ENCODE measurements at places on chromosomes 3 and 15. TPM values are rescaled to one million over a fixed set of nuclear protein-coding genes. Genes with fewer than 3 reads are reported as not detected.
A peak's percentile ranks its signal among the peaks of the same experiment; 100 is the strongest.

ACAD9 gene
- 25.6 TPM for total RNA-seq

SLC7A14 gene
- total RNA-seq, result under 0.01 TPM

HIGD2B gene
- not detected for total RNA-seq

GRCh38 chr3:58111513-58112184, 99.1 kb downstream of the DNASE1L3 start:
- no peak overlapping the region for H3K4me3 ChIP-seq
- DNase-seq, result no peak
- peaks cover 5% of the 10 kb centered on the region for H3K4me1 ChIP-seq
- H3K27ac ChIP-seq, result no peak overlapping the region
- H3K36me3 ChIP-seq, result peaks cover 54% of the 10 kb centered on the region

CCR1 gene
- total RNA-seq, result 3.1 TPM

DNA sequence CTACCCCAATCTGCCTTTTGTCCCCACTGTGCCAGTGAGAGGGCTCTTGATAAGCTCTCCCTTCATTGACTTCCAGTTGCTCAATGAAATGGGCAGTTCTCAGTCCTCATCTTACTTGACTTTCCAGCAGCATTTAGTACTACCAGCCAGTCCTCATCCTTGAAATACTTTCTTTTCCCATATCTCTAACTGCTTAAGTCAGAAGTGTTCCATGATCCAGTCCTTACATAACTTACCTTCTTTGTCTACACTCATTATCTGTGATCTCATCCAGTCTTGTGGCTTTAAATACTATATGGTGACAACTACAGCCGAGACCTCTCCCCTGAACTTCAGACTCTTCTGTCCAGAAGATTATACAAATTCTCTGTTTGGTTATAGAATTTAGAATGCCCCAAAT, 28.7 kb downstream of the RARRES1 start:
- no peaks in the 10 kb centered on the region for H3K4me1 ChIP-seq
- no peak for DNase-seq
- peaks cover 16% of the 10 kb centered on the region for H3K36me3 ChIP-seq
- no peak overlapping the region for H3K4me3 ChIP-seq
- no peaks in the 10 kb centered on the region for H3K27me3 ChIP-seq

COL6A6 gene
- 112 TPM for total RNA-seq

DNA sequence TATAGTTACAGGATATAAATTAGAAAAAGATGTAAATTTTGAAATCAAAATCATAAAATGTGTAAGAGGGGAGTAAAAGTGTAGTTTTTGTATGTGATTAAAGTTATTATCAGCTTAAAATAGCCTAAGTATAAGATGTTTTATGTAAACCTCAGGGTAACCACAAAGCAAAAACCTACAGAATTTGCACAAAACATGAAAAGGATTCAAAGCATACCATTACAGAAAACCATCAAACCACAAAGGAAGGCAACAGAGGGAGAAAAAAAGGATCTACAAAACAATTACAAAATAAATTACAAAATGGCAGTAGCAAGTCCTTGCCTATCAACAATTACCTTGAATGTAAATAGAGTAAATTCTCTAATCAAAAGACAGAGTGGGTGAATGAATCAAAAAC, 36.7 kb upstream of the MYLK start:
- H3K4me3 ChIP-seq, result no peak overlapping the region
- H3K27ac ChIP-seq, result no peak overlapping the region
- peaks cover 15% of the 10 kb centered on the region for H3K36me3 ChIP-seq
- no peaks in the 10 kb centered on the region for H3K4me1 ChIP-seq
- no peaks in the 10 kb centered on the region for H3K27me3 ChIP-seq
- no peak for DNase-seq

DNA sequence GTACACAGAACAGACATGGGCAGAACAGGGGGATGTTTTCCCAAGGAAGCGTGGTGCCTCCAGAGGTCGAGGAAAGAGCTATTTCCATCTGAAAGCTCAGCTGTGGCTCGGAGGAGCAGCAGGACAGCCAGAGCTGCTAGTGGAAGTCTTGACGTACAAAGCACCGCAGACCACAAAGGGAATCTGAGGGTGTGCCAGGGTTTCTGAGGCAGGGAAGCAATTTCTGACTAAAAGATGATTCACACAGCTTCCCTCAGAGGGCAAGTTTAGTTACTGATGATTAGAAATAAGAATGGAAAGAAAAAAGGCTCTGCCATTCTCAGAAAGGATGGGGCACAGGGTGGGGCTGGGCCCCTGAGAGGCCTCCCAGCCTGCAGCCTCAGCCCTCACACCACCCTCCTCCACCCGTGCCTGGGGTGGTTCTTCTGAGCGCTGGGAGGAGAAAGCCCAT, 45.8 kb upstream of the SEC13 start:
- peaks cover 2% of the 10 kb centered on the region for H3K27me3 ChIP-seq
- H3K4me3 ChIP-seq, result no peak overlapping the region
- peak; percentile 20 for DNase-seq
- no peaks in the 10 kb centered on the region for H3K4me1 ChIP-seq

- no peaks in the 10 kb centered on the region for H3K36me3 ChIP-seq
- DNase-seq, result no peak
- no peak overlapping the region for H3K27ac ChIP-seq
- H3K4me1 ChIP-seq, result no peaks in the 10 kb centered on the region
- H3K27me3 ChIP-seq, result no peaks in the 10 kb centered on the region
- H3K4me3 ChIP-seq, result no peak overlapping the region
Observed at GRCh38 chr15:22259881-22260421, 179.6 kb downstream of the OR4M2 start.

SI gene
- not detected for total RNA-seq

DNA sequence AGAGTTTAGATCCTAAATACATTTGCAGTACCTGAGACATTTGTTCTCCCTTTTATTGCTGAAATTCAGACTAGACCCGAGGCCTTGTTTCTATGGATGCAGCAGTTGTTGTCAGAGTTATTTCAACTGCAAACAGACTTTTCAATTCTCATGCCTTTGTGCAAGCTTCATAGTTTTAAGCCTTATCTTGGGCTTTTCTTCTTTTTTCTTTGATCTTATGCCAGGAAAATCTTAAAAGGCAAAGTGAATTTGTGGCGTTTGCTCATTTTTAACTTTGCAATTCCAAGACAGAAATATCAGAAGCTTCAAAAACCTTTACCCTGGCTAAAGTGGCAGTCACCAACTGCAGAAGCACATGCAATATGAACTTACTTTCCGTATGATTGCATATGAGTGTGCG, 576.7 kb downstream of the DIPK2A start:
- no peaks in the 10 kb centered on the region for H3K27me3 ChIP-seq
- no peak overlapping the region for H3K4me3 ChIP-seq
- H3K27ac ChIP-seq, result no peak overlapping the region
- DNase-seq, result no peak
- H3K4me1 ChIP-seq, result no peaks in the 10 kb centered on the region

GRCh38 chr15:101651554-101652097, 555 bp downstream of the TM2D3 start:
- H3K27ac ChIP-seq, result peak overlapping the region; percentile 96
- no peaks in the 10 kb centered on the region for H3K27me3 ChIP-seq
- DNase-seq, result peak; percentile 71
- H3K4me1 ChIP-seq, result peaks cover 13% of the 10 kb centered on the region
- H3K4me3 ChIP-seq, result peak overlapping the region; percentile 76
